Activated T-cell treated with anti-CD3 and anti-CD28 coated beads, Interleukin-2, amount 50 U/mL, for 48 hours (primary cell): ENCODE measurements at places on chromosomes 6 and 20.

DNA sequence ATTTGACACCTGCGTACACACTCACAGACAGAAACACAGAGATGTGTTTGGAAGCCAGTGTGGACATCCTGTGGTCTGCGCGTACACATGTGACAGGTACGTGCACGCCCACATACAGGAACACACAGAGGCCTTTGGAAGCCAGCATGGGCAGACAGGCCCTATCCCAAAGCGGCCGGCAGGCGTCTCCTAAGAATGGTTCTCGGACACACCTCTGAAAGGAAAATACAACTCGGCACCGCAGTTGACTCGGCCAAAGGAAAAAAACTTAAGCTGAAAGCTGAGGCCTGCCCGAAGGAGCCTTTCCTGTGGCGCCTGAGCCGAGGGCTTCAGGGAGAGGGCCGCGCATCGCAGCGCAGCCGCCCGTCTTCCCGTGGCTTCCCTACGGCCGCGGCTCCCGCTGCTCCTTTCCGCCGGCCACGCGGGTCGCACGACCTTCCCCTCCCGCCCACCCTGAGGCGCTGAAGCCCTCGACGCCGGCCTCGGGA, 1.4 kb upstream of the CEP43 start:
- DNase-seq, result peak; percentile 78

GRCh38 chr6:69801225-69801624, 4.4 kb upstream of the LMBRD1 start:
- no peak for DNase-seq

DNA sequence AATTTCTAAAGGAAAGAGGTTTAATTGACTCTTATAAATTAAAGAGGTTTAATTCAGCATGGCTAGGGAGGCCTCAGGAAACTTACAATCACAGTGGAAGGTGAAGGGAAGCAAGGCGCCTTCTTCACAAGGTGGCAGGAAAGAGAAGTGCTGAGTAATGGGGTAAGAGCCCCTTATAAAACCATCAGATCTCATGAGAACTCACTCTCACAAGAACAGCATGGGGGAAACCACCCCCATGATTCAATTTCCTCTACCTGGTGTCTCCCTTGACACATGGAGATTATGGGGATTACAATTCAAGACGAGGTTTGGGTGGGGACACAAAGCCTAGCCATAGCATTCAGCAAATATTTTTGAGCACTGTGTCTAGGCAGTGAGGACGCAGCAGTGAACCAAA, 3.9 kb upstream of the IPCEF1 start:
- DNase-seq, result no peak

- DNase-seq, result peak; percentile 29
Observed at GRCh38 chr6:24761193-24761835, 13.4 kb upstream of the GMNN start.

DNA sequence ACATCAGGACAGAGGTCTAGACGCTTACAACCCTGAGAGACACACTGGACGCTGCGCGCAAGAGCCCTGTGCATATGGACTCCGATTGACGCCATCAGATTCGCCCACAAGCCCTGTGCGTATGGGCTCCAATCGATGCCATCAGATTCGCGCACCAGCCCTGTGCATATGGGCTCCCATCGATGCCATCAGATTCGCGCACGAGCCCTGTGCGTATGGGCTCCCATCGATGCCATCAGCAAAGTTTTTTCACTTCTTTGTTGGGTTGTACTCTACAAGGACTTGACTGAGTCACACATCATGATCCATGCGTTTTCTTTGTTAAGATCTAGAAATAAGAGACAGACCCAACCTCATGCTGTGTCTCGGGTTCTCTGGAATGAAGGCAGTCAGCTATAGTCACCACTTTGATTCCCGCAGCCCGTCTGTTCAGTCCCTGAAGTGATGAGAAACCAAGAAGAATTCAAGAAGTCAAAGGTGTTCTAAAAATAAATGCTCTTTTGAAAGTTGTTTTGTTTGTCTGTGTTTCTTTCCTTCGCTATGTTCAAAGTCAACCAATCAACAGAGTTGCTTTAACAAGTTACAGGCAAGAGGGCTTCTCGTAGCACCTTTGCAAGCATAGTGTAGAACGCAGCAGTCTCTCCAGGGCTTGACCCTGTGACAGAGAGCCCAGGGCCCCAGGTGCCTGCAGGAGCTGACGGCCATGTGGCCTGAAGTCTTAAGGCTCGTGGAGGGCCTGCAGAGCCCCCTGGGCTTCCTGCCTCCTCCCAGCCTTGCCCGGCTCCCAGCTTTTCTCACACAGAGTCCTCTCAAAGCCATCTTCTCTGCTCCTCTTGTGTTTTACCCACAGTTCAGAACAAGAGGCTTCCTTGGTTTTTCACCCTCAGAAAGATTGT, 7.9 kb downstream of the RPS6KA2 start:
- DNase-seq, result no peak

DNA sequence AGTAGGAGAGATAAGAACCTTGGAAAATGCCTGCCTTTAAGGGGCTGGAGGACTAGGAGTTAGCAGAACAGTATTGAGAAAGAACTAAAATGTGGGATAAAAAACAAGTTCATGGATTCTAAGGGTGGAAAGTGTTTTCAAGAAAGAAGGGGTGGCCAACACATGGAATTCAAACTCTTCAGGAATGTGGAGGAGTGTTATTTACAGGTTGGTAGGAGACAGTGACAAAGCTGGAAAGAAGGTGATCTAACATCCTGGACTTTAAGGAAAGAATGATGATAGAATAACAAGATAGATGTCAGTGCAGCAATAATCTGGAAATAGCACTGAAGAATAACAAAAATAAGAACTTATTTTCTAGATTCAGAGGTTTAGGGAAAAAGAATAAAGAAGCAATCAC, 54.0 kb upstream of the TNFRSF21 start:
- no peak for DNase-seq

DNA sequence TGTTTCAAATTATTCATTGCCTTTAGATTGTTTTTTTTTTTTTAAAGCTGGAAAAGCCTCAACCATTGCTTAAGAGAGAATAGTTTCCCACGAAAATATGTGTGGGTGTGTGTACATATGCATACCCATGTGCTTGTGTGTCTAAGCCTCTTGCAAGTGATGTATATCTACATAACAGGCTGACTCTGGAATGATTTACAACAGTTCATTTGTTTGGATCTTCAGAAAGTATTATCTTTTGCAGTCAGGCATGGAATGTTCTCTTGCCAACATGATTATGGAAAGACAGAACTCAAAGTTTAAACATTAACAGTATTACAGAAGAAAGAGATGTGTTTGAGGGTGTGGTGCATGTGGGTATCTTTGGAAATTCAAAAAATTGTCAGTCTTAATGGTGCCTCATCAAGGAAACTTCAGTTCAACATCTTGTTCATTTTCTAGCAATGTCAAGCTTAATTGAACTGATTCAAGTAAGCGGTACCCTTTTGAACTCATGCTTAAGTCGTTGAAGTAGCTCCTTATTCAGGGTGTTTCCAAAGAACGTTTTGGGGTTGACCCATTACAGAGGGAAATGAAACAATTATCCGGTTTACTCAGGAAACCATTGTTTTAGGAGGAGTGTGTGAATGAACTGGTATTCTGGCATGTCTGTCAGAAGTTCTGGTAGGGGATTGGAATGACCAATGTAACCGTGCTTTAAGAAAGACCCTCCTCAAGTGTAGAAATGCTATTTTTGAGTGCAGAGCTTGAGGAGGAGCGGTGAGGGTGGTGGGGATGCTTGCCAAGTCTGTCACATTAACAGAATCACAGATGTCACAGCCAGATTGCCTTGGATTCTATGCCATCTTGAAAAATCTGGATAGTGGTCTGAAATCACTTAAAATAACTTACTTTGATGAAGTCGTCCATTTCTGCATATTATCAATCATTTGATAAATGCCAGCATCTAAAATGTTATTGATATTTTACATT, 60.3 kb downstream of the ADGRG6 start:
- DNase-seq, result no peak

DNA sequence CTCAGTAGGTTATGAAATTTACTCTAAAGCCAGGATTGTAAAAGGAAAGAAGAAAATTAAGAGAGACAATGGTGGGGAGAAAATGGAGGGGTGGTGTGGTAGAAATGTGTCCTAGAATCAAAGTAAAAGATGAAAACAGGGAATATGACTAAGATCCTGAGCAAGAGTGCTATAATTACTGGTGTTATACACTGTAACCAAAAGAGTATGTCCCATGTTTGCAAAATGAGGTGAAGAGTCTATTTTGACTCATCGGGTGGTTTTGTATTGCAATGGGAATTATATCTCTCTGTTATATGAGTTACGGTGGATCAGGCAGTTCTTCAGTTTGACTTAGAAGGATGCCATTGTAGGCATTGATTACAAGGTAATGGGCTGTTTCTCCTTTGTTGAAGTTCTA, 8.5 kb downstream of the L3MBTL3 start:
- DNase-seq, result no peak

- peak; percentile 65 for DNase-seq
Observed at GRCh38 chr20:31674895-31675827, 37.4 kb downstream of the COX4I2 start.

DNA sequence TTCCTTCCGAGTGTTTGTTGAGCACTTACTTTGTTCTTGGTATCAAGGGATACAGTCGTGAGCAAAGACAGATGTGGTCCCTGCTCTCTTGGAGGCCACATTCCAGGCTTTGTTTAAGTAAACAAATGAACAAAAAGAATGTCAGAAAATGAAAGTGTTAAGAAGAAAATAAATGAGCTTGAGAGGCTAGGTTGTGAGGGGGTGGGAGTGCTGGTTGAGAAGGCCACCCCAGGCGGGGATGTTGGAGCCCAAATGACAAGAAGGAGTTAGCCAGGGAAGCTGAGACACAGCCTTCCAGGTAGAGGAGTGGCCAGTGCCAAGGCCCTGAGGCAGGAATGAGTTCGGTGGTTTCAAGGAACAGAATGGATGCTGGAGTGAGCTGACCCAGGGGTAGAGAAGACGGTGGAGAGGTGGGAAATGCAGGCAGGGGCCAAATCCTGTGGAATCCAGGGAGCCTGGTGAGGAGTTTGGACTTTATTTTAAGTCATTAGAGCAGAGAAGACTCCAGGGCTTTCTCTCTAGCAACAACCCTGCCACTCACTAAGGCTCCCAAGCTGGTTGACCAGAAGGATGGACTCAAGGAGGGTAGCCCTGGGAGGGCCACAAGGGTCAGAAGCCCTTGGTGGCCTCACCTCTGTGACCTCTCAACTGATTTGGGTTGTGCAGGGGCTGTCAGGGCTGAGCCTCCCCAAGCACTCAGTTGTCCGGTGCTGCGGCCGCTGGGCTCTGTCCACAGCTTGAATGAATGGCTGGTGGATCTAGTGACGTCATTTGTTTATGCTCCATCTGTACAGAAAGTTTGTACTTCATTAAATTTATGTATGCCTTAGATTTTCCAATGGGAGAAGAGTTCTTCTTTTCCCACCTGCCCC, 66.0 kb upstream of the STX16 start:
- DNase-seq, result no peak

- DNase-seq, result no peak
Observed at GRCh38 chr6:90472716-90473115, 114.2 kb downstream of the MAP3K7 start.

DNA sequence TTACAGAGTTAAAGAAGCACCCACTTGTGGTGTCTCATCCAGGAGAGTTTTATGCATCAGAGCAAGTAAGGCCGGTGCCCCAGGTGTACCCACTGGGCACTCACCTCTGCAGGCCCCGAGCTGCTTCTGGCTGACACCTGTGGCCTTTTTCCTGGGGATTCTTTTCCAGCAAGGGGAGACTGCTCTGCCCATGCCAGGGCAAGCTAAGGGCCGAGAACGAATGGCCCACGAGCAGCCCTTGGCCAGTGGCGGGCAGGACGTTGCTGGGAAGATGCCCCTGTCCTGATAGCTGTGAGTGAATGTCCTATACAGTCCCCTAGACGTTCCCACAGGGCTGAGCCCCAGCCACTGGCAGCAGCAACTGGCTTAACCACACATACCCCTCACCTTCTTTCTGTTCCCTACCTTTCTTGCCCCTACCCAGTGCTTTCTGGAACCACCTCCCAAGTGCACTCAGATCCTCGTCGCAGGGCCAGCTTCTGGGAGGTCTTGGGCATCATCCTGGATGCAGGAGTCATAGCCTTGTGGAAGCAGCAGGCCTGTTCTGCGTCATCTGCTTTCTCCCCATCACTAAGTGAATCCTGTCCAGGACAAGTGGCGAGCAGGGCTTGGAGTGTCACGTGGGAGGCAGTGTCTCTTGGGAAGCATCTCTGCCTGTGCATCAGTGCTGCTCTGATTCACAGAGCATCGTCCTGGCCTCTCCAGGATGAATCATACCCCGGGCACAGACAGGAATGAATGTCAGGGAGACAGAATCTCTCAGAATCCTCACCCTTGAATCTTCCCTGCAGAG, 32.5 kb downstream of the SYNDIG1 start:
- DNase-seq, result no peak

DNA sequence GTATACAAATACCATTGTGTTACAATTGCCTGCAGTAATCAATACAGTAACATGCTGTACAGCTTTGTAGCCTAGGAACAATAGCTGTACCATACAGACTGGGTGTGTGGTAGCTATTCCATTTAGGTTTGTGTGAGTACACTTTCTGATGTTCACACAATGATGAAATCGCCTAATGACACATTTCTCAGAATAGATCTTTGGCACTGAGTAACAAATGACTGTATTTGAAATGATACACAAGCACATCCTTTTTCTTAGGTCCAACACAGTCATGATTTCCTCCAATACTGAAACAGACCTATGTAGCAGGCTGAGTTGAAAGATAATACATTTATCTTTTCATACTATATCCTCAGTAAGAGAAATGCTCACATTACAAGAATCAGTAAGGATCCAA, 13.9 kb downstream of the KHDRBS2 start:
- no peak for DNase-seq

GRCh38 chr6:30599625-30600324, 17.3 kb downstream of the PPP1R10 start:
- no peak for DNase-seq

DNA sequence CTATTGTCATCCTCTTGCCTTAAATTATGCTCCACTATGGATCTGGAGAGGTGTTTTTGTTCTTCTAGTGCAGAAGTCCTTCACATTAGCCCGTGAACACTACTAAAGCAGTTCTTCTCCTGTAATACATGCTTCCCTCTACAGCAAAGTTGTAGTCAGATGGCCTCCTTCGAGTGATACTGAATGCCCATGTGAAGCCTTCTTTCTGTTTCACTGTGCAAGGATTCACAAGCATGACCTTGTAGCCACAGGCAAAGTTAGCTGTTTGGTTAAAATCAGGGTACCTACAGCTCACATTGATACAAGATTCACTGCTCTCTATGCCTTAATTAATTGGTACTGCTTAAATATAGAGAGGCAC, 47.6 kb downstream of the ARHGAP18 start:
- DNase-seq, result no peak

DNA sequence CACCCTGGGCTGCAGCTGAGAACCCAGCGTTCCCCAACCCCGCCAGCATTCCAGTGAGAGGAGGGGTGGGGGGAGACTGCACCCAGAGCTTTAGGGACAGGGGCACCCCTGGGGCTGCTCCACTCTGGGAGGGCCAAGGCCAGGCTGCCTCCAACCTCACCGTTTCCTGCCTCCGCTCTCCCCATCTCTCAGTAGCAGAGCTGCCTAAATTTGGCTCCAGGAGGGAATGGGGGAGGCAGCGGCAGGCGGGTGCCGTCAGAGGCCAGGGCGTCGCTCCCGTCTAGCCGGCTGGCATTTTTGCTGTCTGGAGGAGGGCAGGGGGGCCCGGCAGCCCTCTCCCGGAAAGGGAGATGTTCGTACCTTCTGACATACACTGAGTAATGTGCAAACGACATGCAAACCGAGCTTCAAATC, 46.6 kb downstream of the NOL4L start:
- peak; percentile 59 for DNase-seq

- DNase-seq, result no peak
Observed at GRCh38 chr6:13702809-13703302, 8.8 kb downstream of the RANBP9 start.
